ENCODE measurements at places on chromosomes 1 and 21.

- DNase-seq, result peak; percentile 74
These were observed 58.1 kb upstream of the SH3GLB1 start for GRCh38 chr1:86646256-86646655.

DNA sequence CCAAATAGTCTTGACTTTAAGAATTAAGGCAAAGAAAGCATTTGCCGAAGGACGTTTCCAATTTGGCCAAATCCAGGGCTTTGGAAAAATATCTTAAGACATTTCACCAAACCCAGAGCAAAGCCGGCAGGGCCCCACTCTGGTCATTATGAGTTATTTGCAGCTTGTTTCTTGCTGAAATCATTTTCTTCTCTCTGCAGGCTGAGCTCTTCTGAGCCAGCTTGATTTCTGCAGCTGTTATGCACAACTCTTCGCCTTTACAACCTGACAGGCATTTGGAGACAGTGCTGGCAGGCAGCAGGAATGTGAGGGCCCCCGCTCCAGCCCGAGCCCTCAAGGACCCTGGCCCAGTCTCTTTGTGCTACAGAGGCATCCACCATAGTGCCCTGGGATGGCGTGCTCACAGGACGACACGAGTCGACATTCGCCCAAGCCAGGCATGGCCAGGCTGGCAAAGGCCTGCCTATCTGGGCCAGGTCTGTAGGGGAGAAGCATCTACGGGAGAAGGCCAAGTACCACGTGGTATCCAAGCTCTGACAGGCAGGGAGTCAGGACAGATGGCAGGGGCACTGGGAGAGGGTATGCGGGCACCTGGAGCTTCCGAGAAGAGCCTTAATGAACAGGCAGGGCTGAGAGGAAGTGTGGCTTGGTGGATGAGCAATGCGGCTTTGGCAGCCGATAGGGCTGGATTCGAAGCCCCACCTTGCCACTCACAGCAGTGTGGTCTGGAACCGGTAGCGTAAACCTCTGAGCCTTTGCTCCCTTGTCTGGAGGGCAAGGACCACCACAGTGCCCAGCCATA, 32.3 kb downstream of the SYF2 start:
- no peak for DNase-seq

DNA sequence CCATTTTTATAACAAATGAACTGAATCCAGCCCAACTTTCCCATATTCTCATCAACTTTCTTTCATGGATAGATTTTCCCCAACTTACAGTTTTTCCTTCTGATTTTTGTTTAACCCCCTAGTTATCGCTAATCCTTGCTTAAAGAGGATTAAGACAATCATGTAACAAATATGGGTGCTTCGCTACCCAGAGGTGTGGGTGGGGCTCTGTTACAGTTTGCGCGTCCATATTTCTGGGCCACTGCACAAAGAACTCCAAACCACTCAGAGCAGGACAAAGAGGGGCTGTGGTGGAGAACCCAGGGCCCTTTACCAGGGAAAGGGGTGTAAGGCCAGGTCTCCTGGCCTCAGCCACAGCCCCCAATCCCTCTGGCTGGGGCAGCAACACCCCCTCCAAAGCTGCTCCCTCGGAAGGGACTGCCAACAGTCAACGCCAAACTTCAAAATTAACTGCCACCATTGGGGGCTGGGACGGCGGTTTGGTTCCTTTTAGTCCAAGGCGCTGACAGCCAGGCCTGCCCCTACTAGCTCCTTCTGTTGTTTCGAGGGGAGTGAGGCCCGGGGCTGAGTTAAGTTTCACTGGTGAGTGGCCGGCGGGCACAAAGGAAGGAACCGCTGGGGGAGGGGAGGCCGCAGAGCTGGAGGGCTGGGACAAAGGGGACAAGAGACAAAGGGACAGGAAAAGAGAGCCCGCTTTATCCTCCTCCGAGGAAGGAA, 27.9 kb downstream of the SSBP3 start:
- DNase-seq, result no peak

DNA sequence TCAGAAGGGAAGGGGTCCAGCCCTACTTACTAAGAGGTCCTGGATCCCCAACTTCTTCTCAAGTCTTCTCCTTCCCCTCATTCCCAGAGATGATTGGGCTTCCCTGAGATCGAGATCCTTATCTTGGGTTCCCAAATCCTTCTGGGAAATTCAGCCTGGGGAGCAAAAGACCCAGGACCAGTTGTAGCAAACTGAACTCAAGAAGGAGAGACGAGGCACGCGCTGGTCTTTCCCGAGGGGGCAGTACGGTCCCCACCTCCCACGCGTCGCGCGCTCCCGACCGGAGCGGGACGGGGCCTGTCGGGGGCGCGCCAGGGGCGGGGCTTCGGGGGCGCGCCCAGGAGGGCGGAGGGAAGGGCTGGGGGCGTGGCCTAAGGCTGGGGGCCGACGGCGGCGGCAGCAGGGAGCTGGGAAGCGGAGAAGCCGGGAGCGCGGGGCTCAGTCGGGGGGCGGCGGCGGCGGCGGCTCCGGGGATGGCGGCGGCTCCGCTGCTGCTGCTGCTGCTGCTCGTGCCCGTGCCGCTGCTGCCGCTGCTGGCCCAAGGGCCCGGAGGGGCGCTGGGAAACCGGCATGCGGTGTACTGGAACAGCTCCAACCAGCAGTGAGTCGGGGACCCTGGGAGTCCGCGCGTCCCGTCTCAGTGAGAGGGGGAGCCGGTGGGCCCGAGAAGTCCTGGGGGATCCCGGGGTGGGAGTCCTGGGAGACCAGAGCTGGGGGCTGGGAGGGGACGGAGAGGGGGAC, at the start of gene EFNA3:
Gene EFNA3, plus strand, starts transcription at position 369 of the 741 bp plus-strand sequence. Its CDS starts 105 bp downstream, at position 474.
- DNase-seq, result peak; percentile 58

DNA sequence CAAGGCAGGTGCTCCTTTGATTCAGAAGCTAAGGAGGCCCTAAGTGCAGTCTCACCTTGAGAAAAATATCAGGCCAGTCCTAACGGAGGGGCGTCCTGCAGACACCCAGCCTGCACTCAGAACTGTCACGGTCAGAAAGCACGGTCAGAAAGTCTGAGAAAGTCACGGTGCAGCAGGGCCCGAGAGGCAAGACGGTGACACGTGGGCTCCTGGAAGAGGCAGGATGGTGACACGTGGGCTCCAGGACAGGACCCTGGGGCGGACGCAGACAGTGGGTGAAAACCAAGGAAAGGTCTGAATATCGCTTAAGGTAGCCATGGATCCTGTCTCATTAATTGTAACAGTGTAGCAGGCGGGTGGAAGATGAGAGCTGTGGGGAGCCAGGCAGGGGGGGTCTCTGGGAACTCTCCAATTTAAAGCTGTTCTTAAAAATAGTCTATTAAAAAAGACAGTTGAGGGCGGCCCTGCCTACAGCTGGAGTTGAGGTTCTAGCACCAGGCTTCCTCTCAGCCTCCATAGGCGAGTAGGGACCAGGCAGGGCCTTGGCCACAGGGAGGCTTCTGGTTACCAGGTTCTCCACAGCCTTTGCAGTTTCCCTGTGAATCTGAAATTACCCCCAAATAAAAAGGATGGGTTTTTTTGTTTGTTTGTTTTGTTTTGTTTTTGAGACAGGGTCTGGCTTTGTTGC, 65.2 kb downstream of the FAAP20 start:
- DNase-seq, result no peak

DNA sequence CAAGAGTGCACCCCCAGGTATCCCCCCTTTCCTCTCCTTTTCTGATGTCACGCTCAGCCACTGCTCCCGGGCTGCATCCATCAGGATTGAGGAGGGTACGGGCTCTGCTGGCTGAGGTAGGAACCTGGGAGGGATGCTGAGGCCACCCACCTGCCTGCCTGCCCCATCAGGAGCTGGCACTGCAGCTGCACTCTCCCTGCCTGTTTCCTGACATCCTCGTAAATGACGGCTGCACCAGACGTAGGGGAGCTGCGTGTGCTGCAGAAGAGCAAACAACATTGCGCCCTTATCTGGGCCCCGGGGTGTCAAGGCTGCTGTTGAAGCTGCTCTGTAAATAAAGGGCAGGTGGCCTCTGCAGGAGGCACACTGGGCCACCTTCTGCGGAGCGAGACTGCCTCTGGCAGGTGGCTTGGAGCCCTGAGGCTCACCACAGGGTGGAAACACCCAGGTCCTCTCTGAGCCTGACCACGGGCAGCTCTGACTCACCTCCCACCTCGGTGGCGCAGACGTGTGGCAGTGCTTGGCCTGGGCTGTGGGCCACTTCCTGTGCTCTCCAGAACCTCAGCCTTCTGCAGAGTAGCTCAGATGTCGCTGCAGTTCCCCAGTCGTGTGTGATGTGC, 30.9 kb downstream of the SNAP47 start:
- no peak for DNase-seq

- no peak for DNase-seq
These were observed 40.8 kb downstream of the TCEANC2 start for GRCh38 chr1:54094001-54094729.

DNA sequence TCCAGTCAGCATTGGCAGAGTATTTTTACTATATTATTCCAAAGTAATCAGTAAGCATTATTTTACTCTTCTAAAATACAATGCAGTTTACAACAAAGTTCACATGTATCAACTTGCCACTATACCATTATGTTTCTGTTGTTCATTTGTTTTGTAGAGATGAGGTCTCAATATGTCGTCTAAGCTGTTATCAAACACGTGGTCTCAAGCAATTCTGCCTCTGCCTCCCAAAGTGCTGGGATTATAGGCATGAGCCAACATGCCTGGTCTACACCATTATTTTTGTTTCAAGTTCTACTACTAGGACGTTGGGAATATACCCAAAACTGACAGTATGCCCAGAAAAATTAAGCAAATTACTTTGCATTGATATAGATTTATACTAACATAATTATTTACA, 19.8 kb downstream of the FAF1 start:
- DNase-seq, result no peak

DNA sequence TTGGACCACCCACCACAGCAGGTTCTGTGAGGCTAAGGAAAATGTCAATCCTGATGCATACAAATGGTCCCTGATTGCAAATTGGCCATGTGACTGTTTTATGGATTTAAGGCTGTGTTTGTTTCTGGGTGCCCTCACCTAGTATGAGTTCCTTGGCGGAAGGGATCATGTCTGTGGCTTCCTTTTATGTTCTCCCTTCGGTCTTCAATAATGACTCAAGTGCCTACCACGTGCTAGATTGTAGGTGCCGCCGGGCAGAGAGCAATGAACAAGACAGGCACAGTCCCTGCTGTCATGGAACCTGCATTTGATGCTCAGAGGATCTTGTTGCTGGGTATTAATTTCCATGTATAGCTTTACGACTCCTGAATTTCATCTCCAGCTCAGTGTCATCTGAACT, 9.8 kb upstream of the VWA5B1 start:
- no peak for DNase-seq
